ENCODE measurements at places on chromosomes 6 and 20.

DNA sequence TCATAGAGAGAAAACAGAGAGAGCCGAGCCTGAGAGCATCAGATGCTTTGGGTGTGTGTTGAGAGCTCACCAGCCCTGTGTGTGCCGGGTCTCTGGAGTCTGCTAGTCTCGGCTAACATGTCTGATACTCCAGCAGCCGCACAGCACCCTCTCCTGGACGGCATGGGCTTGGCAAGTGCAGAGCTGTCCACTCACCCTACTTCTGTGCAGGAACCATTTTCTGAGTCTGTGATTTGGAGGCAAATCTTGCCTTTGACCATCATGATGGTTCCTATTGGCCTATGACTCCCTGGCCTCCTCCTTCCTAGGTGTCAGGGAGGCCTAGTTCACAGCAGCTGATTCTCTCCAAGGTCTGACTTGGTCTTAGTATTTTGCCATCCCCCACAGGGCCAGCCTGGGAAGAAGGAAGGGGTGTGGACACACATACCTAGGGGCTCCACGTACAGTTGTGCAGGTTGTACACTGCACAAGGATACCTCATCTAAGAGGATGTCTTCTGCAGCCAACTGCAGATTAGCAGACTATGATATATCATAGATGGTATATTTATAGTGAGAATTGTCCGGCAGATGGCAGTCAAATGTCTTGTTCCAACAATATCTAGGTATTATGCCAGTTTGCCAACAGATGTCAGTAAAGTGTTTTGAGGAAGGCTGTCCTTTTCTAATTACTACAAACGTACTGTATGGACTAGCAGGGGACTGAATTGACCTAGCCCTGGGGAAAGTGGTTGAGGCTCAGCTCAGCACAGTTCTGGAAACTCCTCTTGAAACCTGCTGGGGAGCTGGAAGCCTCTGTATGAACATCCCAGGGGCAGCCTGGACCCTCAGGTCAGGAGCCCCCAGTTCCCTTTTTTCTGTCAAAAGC, 13.0 kb downstream of the FGD2 start:
- peak; percentile 91 for DNase-seq

GRCh38 chr20:32551693-32552092, 33.4 kb downstream of the NOL4L start:
- DNase-seq = no peak

- peak; percentile 78 for DNase-seq
These were observed 19.7 kb downstream of the HLA-DOB start for GRCh38 chr6:32796848-32797776.

- no peak for DNase-seq
These were observed 122.1 kb downstream of the CD164 start for GRCh38 chr6:109260126-109260525.

DNA sequence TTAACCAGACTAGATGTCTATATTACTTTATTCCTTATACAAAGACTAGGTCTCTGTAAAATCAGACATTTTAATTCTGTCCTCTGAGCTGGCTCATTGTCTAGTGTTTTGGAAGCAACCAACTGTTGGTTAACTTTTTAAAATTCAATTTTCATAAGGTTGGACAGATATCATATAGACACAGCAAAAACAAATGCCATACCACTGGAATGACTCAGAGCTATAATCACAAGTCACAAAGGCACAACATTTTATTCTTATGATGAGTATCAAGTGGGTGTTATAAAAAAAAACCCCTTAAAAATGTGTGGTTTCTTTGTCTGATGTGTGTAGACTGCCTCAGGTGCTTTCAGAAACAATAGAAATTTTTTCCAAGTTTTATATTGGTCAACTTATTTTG, 296.2 kb upstream of the MARCKS start:
- no peak for DNase-seq

GRCh38 chr6:26659042-26659999, at the start of gene ZNF322:
Gene ZNF322, minus strand, starts transcription at chr6:26659746. Its CDS starts 21,193 bp downstream, at chr6:26638553.
- peak; percentile 90 for DNase-seq

DNA sequence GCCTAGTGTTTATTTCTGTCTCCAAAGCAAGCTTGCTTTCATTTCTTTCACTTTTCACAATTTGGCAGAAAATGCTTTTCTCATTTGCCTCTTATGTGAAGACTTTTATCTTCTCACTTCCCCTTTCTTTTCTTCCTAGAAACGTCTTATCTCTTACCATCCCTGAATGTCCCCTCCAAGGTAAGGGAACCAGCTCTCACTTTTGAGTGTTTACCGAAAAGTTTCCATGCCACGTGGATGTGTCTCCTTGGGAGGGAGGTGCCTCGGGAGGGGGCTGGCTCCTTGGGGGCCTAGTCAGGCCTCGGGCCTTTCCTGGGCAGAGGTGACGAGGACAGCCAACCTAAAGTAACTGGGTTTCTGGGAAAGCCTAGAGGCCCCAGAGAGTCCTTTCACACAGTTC, 127.4 kb downstream of the CD24 start:
- no peak for DNase-seq

- DNase-seq = no peak
These were observed 38.2 kb downstream of the NOX3 start for GRCh38 chr6:155417454-155417853.

GRCh38 chr6:41332842-41333736, 2.3 kb upstream of the NCR2 start:
- no peak for DNase-seq

DNA sequence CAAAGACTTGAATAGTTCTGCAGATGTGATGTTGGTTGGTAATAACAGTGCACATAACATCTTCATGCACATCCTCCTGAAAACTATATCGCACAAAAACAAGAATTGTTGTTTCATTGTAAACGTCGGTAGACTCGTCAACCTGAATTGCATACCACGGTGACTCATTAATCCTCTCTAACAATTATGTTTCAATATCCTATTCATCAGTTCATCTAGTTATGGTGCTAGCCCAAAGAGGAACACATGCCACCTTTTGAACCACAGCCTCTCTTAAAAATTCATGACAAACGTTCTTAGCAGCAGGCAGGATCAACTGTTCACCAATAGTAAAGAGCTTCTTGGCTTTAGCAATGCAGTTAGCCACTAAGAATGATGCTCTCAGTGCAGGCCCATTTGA, 25.0 kb downstream of the CRYBG1 start:
- DNase-seq = no peak

DNA sequence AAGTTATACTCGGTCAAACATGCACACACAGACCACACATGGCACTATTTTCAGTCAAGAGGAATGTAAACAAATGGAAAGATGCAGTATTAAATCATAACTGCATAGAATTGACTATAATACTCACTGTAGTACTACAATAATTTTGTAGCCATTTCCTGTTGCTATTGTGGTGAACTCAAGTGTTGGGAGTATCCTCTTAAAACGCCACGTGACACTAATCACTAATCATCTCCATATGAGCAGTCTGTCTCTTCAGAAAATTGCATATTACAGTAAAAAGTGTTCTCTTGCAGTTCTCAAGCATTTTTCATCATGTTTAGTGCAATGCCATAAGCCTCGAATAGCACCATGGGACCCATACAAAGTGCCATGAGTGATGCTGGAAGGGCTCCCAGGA, 258.7 kb upstream of the ID4 start:
- no peak for DNase-seq

All from CD4-positive, alpha-beta T cell treated with Interleukin-17A for 1 hour (primary cell).